Gastrocnemius medialis (tissue), 4 donors: ENCODE measurements at places on chromosomes 6 and 20. TPM values are rescaled to one million over a fixed set of nuclear protein-coding genes. Genes with fewer than 3 reads are reported as not detected.
A peak's percentile ranks its signal among the peaks of the same experiment; 100 is the strongest.

Gene MAS1
- total RNA-seq, result not detected

GRCh38 chr6:6577735-6578134 is 10.8 kb upstream of the LY86 start:
- no peaks in the 10 kb centered on the region for H3K4me1 ChIP-seq
- H3K4me3 ChIP-seq, result no peak overlapping the region
- H3K36me3 ChIP-seq, result no peaks in the 10 kb centered on the region
- no peak overlapping the region for H3K27ac ChIP-seq
- DNase-seq, result no peak

Gene PGC
- total RNA-seq, result not detected

DNA sequence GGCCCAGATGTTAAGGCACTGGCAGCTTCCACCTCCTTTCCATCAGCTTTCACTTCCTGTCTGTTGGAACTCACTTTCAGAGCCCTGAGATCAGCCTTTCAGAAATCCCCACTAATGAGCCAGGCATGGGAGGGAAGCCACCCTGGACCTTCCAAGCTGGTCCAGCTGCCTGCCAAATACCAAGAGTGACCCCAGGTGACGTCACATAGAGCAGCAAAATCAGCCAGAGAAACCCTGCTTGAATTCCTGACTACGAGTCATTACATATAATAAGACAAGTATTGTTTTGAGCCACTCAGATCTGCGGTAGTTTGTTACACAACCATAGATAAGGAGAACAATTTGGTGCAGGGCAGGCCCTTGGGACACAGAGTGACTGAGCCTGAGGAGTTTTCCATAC is 556.0 kb upstream of the JAG1 start:
- H3K27me3 ChIP-seq, result no peaks in the 10 kb centered on the region
- no peak for DNase-seq
- no peaks in the 10 kb centered on the region for H3K36me3 ChIP-seq
- H3K4me3 ChIP-seq, result no peak overlapping the region

GRCh38 chr20:47296950-47297349 is 59.5 kb downstream of the ZMYND8 start:
- H3K4me3 ChIP-seq, result no peak overlapping the region
- H3K27me3 ChIP-seq, result no peaks in the 10 kb centered on the region
- H3K4me1 ChIP-seq, result peaks cover 14% of the 10 kb centered on the region
- peaks cover 43% of the 10 kb centered on the region for H3K36me3 ChIP-seq

Gene FAM209A
- not detected for total RNA-seq

DNA sequence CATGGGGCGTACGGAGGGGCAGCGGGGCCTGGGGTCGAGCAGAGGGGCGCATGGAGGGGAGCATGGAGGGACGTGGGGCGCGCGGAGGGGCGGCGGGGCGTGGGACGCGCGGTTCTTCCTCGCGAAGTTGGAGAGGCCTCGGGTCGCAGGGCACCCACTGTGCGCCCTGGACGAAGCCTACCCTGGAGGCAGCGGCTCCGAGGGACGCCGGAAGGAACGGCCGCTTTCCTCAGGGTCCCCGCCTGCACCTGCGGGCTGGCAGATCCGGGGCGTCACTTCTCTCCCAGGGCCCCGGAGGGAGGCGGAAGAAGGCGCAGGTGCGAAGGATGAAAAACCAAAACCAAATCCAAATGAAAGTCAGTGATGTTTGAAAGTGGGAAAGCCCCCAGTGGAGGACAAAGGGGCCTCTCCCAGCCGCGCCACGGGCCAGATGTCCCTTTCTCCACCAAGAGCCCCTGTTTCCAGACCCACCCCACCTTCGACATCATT is 142.1 kb upstream of the PDE10A start:
- no peaks in the 10 kb centered on the region for H3K36me3 ChIP-seq
- no peak for DNase-seq
- H3K27me3 ChIP-seq, result peaks cover 3% of the 10 kb centered on the region
- H3K4me1 ChIP-seq, result no peaks in the 10 kb centered on the region
- H3K27ac ChIP-seq, result peak overlapping the region; percentile 44

Gene BHLHE23
- total RNA-seq, result not detected

DNA sequence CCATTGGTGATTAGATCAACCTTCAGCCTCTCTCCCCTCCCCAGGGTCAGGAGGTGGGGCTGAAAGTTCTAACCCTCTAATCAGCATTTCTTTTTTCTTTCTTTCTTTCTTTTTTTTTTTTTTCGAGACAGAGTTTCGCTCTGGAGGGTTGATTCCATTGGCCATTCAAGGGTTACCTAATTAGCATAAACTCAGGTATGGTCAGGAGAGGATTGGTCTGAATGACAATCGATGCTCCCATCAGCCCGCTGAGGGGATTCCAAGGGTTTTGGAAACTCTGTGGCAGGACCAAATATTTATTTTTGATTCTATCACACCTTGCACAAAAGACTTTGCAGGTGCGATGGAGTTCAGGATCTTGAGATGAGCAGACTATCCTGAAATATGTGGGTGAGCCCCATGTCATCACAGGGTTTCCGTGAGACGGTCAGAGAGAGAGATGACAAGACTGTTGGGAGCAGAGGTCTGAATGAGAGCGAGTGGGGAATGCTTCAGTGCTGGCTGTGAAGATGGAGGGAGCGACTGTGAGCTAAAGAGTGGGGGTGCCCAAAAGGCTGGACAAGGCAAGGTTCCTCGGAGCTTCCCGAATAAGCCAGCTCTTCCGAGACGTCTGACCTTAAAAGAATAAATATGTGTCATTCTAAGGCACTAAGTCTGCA is 107.1 kb downstream of the BMP7 start:
- DNase-seq, result no peak
- no peak overlapping the region for H3K4me3 ChIP-seq
- no peaks in the 10 kb centered on the region for H3K36me3 ChIP-seq
- no peak overlapping the region for H3K27ac ChIP-seq

DNA sequence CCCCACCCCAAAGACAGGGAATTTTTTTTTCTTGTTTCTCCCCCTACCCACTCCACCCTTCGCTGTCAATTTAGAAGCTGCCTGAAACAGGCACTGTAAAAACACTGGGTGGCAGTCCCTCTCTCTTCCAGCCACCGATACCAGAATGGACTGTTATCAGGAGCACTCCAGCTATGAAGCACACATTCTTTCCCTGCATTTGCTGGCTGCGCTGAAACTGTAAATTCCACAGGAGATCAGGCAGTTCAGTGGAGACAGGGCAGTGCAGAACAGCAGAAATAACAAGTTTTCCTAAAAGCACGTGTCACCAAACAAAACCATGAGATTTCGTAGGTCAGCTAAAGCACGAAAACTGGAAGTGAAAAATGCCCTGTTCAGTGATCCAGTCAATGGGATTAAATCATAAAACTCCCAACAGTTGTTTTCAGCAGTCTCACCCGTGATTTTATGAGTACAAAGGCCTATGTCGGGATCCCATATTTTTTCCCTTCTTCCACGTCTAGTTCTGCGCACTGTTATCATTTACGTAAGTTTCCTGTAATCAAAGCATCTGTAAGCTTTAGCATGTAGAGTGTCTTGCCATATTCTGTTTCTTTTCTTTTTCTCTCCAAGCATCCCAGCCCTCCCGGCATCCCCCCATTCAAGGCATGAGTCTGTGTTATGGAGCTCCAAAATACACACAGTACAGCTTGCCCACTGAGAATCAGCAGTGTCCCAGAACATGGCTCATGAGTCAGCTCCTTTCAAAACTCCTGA is 359.9 kb upstream of the EPHA7 start:
- H3K36me3 ChIP-seq, result no peaks in the 10 kb centered on the region
- no peaks in the 10 kb centered on the region for H3K27me3 ChIP-seq
- no peak for DNase-seq
- no peak overlapping the region for H3K27ac ChIP-seq
- H3K4me1 ChIP-seq, result no peaks in the 10 kb centered on the region
